ENCODE measurements at places on chromosomes 7 and 10.

GRCh38 chr7:123440101-123440548 is 94.3 kb downstream of the IQUB start:
- no peak for DNase-seq

DNA sequence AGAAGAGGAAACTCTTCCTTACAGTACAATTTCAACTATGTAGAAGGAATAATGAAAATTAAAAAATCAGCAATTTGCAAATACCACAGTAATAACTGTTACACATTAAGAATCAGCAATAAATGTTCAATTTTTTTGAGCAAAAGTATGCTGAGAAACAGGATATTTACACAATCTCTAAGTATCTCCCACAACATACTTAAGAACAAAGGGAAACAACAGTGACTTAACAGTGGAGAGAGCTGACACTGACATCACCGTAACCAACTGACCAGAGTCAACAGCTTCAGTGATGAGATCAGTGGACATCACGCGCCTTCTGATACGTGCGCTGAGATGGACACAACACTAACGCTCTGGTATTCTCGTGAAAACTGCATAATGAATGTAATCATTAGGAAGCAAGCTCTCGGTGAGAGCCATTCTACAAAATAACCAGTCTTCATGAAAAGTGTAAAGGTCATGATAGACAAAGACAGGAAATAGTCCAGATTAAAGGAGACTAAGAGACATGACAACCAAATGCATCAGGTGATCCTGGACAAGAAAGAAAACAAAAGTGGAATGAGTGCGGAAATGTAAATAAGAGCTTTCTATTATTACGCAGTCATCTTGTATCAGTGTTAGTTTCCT is 82.6 kb downstream of the PIP4K2A start:
- DNase-seq: no peak

DNA sequence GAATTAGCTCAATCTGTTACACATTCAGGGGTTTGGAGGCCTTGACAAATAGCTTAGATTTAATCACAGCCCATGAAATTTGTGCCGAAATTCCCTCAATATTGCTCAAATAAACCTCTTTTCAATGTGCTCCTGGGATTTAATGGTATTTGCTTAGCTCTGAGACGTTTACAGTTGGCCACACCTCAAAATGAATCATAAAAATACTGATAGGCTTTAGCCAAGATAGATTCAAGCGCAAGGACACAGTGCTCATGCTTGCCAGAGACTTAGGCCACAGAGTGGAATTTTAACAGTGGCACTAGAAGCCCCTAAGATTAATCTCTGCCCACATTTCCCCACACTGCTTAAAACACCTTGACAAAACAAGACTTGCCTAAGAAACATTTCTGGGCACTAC is 2.3 kb upstream of the SEMA3C start:
- no peak for DNase-seq

DNA sequence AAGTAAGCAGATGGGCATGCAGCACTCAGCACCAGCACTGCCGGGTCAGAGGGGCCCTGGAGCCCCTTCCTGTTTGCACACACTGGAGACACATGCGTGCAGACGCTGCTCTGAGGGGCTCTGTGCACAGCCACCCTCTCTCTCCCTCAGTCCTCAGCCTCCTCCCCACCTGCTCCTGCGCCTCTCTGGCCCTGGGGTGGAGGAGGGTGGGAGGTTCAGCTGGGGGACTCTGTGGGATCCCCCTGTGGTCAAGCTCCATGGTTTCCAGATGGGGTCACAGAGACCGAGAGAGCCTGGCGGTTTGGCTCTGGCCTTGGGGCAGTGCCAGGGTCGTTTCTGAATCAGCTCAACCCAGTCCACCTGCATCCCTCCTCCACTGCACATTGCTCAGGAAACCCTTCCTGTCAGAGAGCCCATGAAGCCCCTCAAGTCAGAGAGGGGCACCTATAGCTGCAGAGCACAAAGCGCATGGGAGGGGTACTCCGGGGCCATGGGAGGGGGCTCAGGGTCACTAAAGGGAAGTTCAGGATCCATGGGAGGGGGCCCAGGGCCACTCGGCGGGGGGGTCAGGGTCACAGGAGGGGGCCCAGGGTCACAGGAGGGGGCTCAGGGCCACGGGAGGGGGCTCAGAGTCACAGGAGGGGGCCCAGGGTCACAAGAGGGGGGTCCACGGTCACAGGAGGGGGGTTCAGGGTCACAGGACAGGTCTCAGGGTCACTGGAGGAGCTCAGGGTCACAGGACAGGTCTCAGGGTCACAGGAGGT is 161.7 kb downstream of the ADARB2 start:
- DNase-seq: no peak

- no peak for DNase-seq
Observed at GRCh38 chr7:158320328-158320727, 267.3 kb downstream of the PTPRN2 start.

- no peak for DNase-seq
Observed at GRCh38 chr7:122518488-122518887, 180.4 kb downstream of the RNF133 start.

- no peak for DNase-seq
Observed at GRCh38 chr7:111640416-111640815, 78.1 kb upstream of the IMMP2L start.

DNA sequence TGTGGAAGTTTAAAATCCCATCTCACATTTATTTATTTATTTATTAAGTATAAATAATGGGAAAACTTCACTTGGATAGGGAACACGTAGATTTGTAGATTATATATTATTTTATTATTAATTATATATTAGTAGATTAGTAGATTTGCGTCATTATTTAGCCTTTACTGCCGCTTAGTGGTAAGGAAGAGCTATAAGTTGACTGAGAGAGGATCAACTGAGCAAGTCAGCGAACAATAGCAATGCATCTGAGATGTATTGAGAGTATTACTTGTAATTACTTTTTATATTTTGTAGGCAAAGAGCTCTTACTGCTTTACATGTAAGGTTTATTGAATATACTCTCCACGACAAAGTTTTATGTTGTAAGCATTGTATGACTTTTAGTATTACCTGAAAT is 244.5 kb upstream of the ANKRD30A start:
- DNase-seq: no peak

GRCh38 chr10:9024210-9024609 is 969.7 kb downstream of the GATA3 start:
- DNase-seq: no peak

DNA sequence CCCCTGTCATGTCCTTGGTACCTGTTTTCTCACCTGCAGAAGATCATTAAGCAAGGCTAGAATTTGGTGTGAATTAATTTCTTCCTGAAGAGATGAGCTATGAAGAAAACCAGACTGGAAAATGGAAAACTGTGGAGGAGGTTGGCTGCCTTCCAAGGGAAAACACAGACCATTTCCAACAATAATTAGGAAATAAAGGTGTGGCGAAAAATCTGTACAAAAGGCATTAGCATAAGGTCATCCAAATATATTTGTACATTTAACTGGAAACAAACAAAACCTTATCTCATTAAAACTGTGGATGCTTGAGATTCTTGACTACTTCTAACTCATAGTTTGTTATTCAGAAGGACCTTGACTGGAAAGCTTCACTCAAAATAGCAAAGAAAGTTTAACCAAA is 1.7 kb downstream of the STN1 start:
- no peak for DNase-seq

GRCh38 chr10:61397175-61397986 is 55.8 kb downstream of the TMEM26 start:
- DNase-seq: no peak

- no peak for DNase-seq
Observed at GRCh38 chr7:76352193-76352592, 6.6 kb downstream of the YWHAG start.

DNA sequence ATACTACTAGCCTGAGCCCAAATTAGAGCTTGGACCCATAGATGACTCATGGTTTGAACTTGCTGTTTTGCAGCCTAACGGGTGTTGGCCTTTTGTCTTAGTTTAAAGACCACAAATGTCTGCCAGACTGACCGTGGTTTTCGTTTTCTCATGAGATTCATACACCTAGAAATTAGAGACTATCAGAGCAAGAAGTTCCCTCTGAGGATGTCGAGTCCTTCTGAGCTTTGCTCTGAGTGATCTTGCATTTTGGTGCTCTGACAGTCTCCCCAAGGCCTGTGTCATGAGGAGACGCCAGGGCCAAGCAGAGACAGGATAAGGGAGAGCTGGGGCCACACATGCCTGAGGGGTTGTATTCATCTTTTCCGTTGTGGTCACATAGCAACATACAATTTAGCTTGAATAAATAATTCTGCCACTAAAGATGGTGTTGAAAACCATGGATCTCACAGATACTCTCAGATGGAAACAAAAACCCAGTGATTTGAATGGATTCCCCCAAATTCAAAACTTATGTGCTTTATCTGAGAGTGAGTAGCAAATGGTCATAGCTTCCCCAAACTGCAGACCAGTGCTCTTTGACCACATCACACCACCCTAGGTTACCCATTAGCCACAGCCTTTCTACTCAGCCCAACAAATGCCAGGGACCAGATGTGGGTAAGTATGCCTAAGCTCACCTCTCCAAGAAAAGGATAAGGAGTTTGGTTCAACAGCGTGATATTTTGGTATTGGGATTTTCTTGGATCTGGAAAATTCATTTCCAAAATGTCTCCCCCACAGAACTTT is 762.0 kb upstream of the IGFBP3 start:
- DNase-seq: no peak

- DNase-seq: no peak
Observed at GRCh38 chr10:24428410-24428782, 219.5 kb downstream of the KIAA1217 start.
